ENCODE measurements at places on chromosomes 2 and 18.

DNA sequence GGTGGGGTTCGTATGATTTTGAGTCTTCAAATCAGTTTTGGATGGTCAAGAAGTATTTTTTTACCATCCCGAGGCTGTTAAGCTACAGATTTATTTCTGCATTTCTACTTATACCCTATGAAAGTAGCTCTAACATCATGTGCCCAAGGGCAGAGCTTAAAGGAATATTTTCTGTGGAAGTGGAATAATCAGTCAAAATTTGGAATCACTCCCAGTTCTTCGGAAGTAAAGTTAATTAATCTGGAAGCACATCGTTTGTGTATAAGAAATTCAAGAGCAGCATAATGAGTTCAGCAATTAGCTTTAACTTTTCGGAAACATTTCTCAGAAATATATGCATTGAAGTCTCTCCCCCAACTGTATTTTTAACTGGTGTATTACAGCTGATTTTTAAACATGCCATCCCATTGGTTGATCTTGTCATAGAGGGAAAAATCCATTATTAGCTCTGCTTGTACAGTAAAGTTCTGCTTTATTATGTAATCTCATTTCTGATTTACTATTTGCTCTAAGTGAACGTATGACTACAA, 510.1 kb downstream of the DCC start:
- DNase-seq = no peak

DNA sequence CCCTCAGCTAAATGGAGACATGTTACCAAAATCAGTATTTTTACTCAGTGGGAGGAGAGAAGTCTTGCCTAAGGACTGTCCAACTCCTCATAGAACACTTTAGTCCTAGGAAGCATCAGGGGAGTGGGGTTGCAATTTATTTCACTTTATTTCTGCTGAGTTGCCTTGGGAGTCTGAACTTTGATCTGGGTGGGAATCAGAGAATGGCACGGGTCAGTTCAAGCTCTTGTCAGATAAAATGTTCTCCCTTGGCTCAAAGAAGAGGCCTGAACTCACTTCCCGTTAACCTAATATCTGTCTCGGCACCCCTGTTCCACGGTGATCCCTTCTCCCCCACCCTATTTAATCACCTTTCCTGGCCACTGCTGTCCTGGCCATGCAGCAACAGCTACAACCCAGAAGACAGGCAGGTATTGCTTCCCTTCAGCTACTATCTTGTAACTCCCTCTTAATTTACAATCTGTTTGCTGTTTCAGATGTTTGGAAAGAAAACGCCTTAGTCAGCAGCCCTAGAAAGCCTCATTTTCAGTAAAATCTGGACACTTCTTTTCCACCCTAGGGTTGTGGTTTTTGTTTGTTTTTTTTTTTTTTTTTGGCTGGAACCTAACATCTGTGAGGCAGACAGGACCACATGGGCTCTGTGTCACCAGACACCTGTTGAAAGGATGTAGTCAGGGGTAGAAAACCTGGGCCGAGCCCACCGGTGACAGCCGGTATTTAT, 52.5 kb downstream of the SERTAD2 start:
- no peak for DNase-seq

- DNase-seq = no peak
These were observed 464.7 kb upstream of the HNRNPA3 start for GRCh38 chr2:176747928-176748327.

DNA sequence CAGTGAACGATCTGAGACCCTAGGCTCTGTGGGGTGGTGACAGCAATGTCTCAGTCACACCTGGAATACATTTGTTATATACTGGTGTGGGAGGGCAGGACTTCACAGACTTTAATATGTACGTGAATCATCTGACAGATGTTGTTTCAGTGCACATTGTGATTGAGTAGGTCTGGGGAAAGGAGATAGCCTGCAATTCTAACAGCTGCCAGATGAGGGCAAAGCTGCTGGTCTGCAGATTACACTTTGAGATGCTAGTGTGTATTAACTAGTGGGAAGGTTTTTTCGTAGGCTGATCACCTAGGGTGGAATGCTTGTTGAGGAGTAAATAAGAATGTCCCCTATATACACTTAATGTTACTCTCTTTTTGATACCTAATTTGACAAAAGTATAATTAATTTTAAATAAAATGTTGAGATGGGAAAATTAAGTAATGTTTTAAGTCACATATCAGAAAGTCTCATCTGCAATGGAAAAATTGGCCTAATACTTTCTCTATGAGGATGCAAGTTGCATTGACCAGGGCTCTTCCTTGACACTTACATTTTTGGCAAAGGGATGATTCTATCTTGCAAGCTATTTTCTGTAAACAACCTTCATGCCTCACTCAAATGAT, 496.9 kb upstream of the HNMT start:
- no peak for DNase-seq

GRCh38 chr2:152620208-152620607, 97.1 kb downstream of the PRPF40A start:
- DNase-seq = no peak

GRCh38 chr18:61889541-61889940, 3.3 kb downstream of the RNF152 start:
- no peak for DNase-seq

DNA sequence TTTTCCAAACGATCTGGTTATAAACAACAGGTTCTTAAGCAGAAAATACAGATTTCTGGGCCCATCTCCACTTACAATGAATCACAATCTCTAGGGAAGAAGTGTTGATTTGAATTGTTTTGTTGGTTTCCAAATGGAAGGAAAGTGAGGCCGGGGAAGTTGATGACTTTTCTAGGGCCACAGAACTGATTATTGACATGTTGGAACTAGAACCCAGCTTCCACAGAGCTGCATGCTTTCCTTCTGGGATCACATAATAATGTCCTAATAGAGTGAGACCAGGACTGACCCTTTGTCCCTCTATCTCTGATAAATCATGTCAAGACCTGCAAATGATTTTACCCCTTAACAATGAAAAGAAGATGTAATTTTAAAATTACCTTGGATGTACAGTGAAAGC, 332.2 kb downstream of the OSR1 start:
- no peak for DNase-seq

GRCh38 chr2:103289105-103289725, 527.4 kb downstream of the TMEM182 start:
- DNase-seq = no peak

DNA sequence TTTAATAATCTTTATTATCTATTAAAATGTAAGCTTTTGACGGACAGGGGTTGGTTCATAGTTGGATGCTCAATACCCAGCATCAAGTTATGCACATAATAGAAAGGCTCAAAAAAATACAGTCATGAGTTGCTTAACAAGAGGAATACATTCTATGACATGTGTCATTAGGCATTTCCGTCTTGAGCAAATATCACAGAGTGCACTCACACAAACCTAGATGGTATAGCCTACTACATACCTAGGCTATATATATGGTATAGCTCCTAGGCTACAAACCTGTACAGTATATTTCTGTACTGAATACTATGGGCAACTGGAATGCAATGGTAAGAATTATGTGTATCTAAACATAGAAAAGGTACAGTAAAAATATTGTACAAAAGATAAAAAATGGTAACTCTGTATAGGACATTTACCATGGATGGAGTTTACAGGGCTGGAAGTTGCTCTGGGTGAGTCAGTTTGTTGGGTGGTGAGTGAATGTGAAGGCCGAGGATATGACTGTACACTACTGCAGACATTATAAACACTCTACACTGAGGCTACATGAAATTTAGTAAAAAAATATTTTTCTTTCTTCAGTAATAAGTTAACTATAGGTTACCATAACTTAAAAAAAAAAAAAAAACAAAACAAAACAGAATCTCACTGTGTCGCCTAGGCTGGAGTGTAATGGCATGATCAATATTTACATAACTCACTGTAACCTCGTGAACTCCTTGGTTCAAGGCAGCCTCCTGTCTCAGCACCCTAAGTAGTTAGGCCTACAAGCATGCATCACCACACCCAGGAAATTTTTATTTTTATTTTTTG, 201.2 kb downstream of the NBAS start:
- DNase-seq = no peak

Data from substantia nigra (tissue), 51 donors.